Hematopoietic multipotent progenitor cell (in vitro differentiated cells): ENCODE measurements at places on chromosomes 3 and 15.

DNA sequence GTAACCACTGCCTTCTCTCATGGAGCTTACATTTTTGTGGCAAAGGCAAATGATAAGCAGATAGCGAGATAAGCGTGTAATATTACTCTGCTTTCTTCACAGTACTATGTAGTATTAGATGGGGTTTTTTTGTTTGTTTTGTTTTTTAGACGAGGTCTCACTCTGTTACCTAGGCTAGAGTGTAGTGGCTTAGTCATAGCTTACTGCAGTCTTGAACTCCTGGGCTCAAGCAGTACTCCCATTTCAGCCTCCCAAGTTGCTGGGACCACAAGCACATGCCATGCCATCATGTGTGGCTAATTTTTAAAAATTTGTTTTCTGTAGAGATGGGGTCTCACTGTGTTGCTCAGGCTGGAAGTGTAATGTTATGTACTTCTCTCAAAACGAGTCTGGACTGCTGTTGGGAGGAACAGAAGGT is 22.9 kb downstream of the MBNL1 start:
- DNase-seq: no peak

DNA sequence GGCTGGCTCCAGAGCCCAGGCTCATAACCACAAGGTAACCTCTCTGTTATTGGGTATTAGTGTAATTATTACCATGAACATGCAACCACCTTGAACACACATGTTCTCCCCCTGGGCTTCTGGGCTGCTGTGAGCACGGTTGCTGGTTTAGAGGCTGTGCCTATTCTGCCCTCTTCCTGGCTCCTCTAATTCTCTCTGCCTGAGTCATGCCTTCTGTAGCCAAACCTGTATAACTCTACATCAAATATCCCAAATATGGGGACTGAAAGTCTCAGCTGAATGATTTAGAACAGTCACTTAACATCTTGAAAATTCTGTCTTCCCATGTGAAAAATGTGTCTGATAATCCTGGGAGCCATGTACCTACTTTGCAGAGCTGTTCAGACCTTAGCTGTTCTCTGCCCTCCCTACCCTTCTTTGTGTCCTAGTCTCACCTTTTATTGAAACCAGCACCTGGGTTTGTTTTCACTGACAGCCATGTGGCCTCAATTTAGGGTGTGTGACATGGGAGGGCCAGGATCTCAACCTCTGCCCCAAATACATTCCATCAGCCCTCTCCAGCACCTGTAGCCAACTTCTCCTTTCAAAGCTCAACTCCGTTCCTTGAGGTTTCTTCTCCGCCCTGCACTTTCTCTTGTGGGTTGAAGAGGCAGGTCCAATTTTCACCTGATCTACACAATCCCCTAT is 60.7 kb downstream of the PDZRN3 start:
- DNase-seq: no peak

DNA sequence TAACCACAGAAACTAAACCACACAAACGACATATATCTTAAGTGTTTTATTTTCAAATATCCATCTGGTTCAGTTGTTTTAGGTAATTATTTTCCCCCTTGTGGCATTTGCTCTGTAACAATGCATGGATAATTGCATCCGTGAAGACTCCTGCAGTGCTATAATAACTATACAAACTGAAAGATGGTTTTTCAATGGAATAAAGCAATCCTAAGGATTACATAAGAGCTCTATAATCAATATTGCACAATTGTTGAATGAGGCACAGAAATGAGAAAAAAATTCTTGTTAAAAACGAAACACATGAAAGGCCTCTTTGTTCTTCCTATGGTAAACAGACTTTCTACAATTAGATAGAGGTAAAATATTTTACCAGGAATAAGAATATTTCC is 446.0 kb upstream of the EPHA3 start:
- DNase-seq: no peak

GRCh38 chr3:44939581-44940036 is 36.4 kb downstream of the ZDHHC3 start:
- no peak for DNase-seq

- no peak for DNase-seq
These were observed 49.0 kb downstream of the POLQ start for GRCh38 chr3:121496786-121497185.

DNA sequence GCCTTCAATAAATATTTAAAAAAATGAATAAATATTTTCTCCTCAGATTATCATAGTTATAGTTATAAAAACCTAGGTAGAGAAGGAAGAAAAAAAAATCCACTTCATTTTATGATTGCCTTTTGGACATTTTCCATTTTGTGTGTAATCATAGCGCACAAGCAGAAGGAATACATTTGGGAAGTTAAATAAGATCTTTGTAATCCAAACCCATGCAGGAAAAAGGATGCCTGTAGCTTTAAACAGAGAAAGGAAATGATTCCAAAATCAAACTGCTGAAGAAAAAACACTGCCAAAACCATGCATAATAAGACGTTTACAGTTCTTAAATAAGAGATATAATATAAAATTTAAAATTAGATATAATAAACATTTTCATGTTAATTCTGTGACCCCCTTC is 7.4 kb upstream of the CCDC54 start:
- DNase-seq: no peak

GRCh38 chr3:117278424-117279190 is 569.0 kb downstream of the TUSC7 start:
- DNase-seq: no peak

GRCh38 chr3:156644958-156645357 is 29.4 kb upstream of the TIPARP start:
- DNase-seq: no peak

DNA sequence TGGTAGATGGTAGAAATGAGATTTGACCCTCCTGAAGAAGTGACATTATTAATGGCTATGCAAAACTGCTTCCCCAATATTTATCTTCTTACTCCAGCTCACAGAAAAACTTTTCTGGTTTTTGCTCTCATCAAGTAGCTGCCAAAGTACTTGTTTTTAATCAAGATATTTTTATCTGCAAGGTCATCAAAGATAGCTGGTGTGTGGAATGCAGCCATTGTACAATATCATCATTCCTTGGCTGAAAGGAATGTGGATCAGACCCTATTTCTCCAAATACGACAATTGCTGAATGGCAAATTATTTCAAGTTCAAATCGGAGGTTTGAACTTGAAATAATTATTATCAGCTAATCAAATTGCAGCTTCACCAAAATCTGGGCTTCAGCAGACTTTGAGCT is 126.9 kb upstream of the SLC7A14 start:
- DNase-seq: no peak

- DNase-seq: no peak
These were observed 67.9 kb downstream of the PRICKLE2 start for GRCh38 chr3:64157150-64158035.

GRCh38 chr3:173019378-173019777 is 121.7 kb downstream of the SPATA16 start:
- no peak for DNase-seq

DNA sequence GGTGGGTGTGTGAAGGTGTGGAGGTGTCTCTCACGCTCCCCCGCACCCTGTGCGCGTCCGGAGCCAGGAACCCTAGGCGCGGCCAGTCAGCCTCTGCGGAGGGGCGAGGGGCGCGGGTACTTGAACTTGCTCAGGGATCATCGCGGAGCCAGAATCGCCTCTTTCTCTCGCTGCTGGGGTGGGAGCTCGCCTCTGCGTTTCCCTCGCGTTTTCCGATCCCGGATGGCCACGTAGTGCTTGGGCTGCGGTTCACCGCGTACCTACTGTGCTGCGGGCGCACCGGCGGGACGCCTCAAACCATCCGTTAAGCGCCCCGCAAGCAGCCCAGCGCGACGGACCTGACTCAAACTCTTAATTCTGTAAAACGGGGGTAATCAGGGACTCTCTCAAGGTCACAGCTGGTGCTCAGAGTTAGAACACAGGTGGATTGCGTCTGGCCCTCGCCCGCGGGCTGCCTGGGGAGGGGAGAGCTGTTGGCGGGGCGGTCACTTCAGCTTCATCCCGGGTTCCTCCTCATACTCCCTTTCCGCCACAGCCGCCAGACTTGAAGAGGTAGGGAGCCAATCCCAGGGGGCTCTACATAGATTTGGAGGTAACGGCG is 686 bp downstream of the MYRIP start:
- peak; percentile 13 for DNase-seq

GRCh38 chr3:56858331-56858730 is 56.6 kb upstream of the ARHGEF3 start:
- DNase-seq: no peak

- no peak for DNase-seq
These were observed 14.8 kb upstream of the P2RY14 start for GRCh38 chr3:151293127-151293526.

- no peak for DNase-seq
These were observed 80.3 kb downstream of the TM4SF4 start for GRCh38 chr3:149554826-149555225.
